Aorta (tissue), 5 donors: ENCODE measurements at places on chromosomes 2 and 18. TPM values are rescaled to one million over a fixed set of nuclear protein-coding genes. Genes with fewer than 3 reads are reported as not detected.

GRCh38 chr2:67945940-67946339, 116.9 kb downstream of the C1D start:
- DNase-seq: no peak
- no peaks in the 10 kb centered on the region for H3K27me3 ChIP-seq
- no peaks in the 10 kb centered on the region for H3K36me3 ChIP-seq

CPLX4 gene
- not detected for total RNA-seq

M1AP gene
- 1.3 TPM for total RNA-seq

DNA sequence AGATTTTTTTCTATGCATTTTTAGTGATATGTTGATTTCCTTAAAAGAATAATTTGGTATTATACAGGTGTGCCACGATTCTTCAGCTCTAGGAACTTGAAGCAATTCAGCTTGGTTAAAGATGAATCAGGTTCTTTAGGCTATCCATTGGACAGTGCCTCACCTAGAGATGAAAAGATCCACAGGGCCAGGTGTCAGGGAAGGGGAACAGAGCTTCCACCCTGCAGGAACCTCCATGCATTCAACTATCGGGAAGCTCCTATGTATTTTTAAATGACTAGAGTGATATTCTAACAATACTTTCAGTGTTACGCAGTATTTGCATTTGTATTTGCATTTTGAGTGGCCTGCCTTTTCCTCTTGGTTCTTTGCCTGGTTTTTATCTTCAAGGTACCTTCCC, 40.2 kb downstream of the PKP4 start:
- no peaks in the 10 kb centered on the region for H3K36me3 ChIP-seq
- no peaks in the 10 kb centered on the region for H3K27me3 ChIP-seq
- no peak overlapping the region for H3K27ac ChIP-seq
- H3K4me3 ChIP-seq: no peak overlapping the region
- DNase-seq: no peak
- peaks cover 2% of the 10 kb centered on the region for H3K4me1 ChIP-seq

- H3K4me1 ChIP-seq: no peaks in the 10 kb centered on the region
- H3K36me3 ChIP-seq: no peaks in the 10 kb centered on the region
- DNase-seq: no peak
- H3K27me3 ChIP-seq: no peaks in the 10 kb centered on the region
Measured at GRCh38 chr2:37911296-37911873, 13.7 kb upstream of the RMDN2 start.

DNA sequence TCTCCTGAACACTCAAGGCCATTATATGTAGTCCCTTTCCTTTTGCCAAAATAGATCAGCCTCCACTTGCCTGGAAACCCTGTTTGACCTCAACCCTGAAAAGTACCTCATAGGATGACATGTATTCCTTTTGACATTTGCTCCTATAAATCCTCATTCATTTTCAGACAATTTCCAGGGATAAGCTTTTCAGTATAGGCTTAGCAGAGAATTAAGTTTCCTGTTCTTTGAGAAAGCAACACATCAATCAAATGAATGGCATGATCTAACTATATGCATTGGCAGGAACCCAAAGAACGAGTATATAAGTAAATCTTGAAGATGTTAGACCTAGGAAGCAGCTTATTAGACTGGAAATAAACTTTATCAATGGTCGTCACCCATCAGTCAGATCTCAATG, 483.0 kb downstream of the CCDC85A start:
- H3K27ac ChIP-seq: no peak overlapping the region
- H3K36me3 ChIP-seq: no peaks in the 10 kb centered on the region
- no peak overlapping the region for H3K4me3 ChIP-seq
- H3K4me1 ChIP-seq: no peaks in the 10 kb centered on the region

DNA sequence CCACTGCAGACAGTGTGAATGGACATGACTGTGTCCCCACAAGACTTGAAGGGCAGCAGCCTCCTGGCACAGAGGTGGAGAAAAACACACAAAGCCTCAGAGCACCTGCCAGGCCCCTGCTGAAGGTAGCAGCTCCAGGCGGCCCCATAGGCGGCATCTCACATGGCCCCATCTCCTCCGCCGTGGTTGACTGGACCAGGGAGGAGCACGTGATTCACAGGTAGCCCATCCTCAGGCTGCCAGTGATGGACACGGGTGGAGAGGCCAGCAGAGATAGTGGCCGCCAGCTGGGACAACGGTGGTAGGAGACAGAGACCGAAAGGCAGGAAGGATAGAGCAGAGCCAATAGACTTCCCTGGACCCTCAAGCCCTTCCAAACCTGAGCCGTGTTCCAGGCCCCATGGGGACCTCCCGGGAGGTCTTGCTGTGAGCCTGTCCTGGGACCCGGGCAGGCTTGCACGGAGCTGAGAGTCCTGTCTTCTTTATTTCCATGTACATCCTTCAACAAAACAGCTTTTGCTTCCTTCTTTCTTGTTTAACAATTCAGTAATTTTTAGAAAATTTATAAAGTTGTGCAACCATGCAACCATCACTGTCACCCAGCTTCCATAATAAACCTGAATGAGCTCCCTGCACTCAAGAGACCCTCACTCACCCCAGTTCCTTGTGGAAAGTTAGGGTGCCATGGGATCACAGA, 26.9 kb downstream of the GPR55 start:
- H3K4me1 ChIP-seq: no peaks in the 10 kb centered on the region
- peak; percentile 51 for DNase-seq
- no peak overlapping the region for H3K4me3 ChIP-seq
- H3K27ac ChIP-seq: no peak overlapping the region
- H3K36me3 ChIP-seq: no peaks in the 10 kb centered on the region
- H3K27me3 ChIP-seq: no peaks in the 10 kb centered on the region

FNDC4 gene
- total RNA-seq: 12.1 TPM

SPRED2 gene
- 38.3 TPM for total RNA-seq

RTP5 gene
- not detected for total RNA-seq

GRCh38 chr2:127029350-127030051, 77.5 kb downstream of the BIN1 start:
- H3K36me3 ChIP-seq: no peaks in the 10 kb centered on the region
- no peaks in the 10 kb centered on the region for H3K27me3 ChIP-seq
- H3K4me3 ChIP-seq: no peak overlapping the region
- no peaks in the 10 kb centered on the region for H3K4me1 ChIP-seq
- H3K27ac ChIP-seq: no peak overlapping the region
- no peak for DNase-seq

DNA sequence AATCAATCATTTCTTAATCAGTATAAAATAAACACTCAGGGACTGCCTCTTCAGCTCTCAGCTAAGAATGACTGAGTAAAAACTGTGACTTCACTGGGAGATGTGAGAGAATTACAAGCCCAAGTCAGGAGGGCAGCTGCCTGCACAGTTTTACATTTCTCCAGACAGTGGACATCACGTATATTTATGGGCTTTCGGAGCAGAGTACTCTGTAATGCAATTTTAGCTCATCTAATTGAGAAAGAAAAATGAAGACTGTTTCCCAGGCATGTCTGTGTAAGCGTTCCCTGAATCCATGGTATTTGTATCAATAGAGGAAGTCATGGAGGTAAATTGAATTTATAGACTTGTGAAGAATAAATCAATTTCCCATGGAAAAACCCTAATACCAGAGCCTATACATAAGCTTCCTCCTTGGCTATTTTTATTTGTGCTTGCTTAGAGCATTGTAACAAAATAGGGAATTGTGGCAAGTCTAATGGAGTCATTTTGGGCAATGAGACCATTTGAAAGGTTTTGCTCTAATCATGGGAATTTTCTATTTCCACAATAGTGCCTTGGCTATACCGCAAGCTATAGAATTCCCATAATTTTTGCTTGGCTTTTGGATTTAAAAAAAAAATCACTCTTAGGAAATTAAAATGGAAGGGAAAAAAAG, 87.2 kb downstream of the SLC5A7 start:
- H3K27ac ChIP-seq: no peak overlapping the region
- no peaks in the 10 kb centered on the region for H3K4me1 ChIP-seq
- H3K27me3 ChIP-seq: no peaks in the 10 kb centered on the region
- DNase-seq: no peak

FAHD2A gene
- 17.7 TPM for total RNA-seq

- H3K4me3 ChIP-seq: no peak overlapping the region
- no peaks in the 10 kb centered on the region for H3K27me3 ChIP-seq
- H3K36me3 ChIP-seq: no peaks in the 10 kb centered on the region
Measured at GRCh38 chr2:226638576-226638975, 161.0 kb downstream of the IRS1 start.

GRCh38 chr2:29522951-29523669, 398.3 kb downstream of the ALK start:
- no peak overlapping the region for H3K4me3 ChIP-seq
- H3K27ac ChIP-seq: no peak overlapping the region
- no peaks in the 10 kb centered on the region for H3K4me1 ChIP-seq

- no peaks in the 10 kb centered on the region for H3K4me1 ChIP-seq
- no peak overlapping the region for H3K4me3 ChIP-seq
- H3K36me3 ChIP-seq: no peaks in the 10 kb centered on the region
- H3K27me3 ChIP-seq: no peaks in the 10 kb centered on the region
- DNase-seq: no peak
Measured at GRCh38 chr2:220107380-220107791, 480.0 kb downstream of the SLC4A3 start.

DNA sequence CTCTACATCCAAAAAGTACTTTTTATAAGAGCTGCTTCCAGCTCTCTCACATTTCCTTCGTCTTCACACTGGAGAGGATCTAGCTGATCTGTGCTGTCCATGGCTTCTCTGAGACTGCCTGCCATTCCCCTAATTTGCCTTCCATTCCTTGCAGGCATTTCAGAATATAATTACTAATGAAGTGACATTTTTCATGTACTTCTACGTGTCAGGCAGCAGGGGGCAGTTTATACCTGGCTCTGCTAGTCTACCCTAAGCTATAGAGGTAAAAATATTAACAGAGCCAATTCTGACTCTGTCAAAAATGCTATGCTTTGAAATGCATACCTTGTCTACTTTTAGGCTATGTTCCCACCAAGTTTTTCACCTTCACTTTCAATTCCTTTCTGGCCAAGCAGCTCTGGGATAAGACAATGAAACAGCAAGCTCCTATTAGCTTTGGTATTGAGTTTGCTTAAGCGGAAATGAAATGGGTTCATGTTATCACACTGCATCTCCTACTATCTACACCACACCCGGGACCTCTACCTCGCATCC, 81.9 kb downstream of the MEP1B start:
- H3K36me3 ChIP-seq: peaks cover 6% of the 10 kb centered on the region
- H3K27me3 ChIP-seq: no peaks in the 10 kb centered on the region
- DNase-seq: no peak
- no peak overlapping the region for H3K27ac ChIP-seq
- peaks cover 5% of the 10 kb centered on the region for H3K4me1 ChIP-seq

GRCh38 chr2:160402997-160403979, 90.3 kb downstream of the RBMS1 start:
- no peaks in the 10 kb centered on the region for H3K27me3 ChIP-seq
- no peaks in the 10 kb centered on the region for H3K36me3 ChIP-seq
- DNase-seq: no peak
- no peak overlapping the region for H3K27ac ChIP-seq

- H3K27me3 ChIP-seq: no peaks in the 10 kb centered on the region
- no peak overlapping the region for H3K27ac ChIP-seq
- no peaks in the 10 kb centered on the region for H3K4me1 ChIP-seq
- no peak for DNase-seq
- H3K4me3 ChIP-seq: no peak overlapping the region
Measured at GRCh38 chr2:190167702-190168101, 105.2 kb upstream of the MSTN start.

FAM237A gene
- not detected for total RNA-seq

DLGAP1 gene
- 6.6 TPM for total RNA-seq

AFF3 gene
- 10.6 TPM for total RNA-seq
